ENCODE measurements at places on chromosomes 1 and 21.

- DNase-seq: no peak
These were observed 499.1 kb upstream of the TMPRSS15 start for GRCh38 chr21:18902660-18903059.

- no peak for DNase-seq
These were observed 59.9 kb downstream of the UBE2U start for GRCh38 chr1:64263335-64263734.

GRCh38 chr1:240652549-240652948, 40.6 kb upstream of the GREM2 start:
- DNase-seq: no peak

DNA sequence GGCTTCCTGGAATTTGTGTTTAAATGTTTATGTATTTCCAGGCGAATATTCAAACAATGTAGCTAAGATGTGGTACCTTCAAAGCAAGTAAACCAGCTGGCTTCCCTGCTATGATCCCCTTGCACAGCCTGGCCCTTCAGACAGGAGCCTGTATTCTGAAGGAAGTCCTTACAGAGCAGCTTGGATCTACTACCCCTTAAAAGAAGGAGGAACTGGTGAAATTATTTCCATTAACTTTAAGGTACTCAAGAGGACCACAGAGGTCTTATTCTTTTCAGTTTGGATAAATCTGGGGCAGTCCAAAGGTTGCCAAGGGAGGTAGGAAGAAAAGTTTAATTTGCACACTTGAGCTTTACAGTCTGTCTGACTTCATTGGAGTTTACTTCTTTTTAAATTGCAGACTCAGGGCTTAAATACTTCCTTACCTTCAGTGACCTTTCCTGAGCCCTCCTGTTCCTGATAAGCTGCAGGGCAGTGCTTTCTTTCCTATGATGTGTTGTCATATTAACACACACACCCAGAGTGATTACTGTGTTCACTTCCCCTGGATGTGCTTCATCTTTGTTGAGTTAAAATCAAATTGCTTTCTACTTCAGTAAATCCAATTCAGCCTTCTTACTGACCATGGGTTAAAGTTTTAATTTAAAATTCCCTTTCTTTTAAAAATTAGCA, 40.5 kb downstream of the DISC1 start:
- DNase-seq: no peak

- no peak for DNase-seq
These were observed 647.0 kb downstream of the PLPP3 start for GRCh38 chr1:55932402-55932801.

DNA sequence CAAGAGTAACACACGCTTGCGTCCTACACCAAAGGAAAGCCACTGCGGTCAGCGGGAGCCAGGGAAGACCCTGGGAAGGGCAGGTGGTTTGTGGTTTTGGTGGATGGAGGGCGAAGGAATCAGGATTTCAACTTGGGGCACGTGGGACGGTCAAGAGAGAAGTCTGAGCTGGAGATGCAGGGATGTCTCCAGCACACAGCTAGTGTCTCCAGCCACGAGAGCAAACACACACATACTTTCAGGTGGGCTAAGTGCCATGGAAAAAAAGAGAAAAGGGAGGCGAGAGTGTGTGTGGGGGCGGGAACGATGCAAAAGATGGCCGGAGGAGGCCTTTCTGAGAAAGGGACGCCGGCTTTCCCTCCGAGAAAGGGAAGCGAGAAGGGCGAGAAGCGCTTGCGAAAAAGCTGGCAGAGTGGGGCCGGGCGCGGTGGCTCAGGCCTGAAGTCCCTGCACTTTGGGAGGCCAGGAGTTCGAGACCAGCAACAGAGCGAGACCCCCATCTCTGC, 1.4 kb upstream of the SRRM1 start:
- no peak for DNase-seq

DNA sequence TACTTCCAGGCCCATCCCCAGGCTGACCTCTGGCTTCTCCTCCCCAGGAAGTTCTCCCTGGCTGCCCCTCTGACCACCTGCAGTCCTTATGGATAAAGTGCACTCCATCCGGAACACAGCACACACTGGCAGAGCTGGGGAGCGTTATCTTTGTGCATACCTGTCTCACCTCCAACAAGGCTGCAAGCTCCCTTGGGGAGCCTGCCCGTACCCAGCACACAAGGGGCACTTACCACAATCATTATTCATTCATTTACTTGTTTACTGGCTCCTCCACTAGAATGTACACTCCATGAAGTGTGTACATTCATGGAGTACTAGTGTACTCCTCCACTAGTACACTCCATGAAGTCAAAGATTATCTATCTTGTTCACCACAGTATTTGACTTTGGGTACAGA, 30.3 kb downstream of the GLIS1 start:
- DNase-seq: no peak

GRCh38 chr1:65247419-65248359, 61.7 kb upstream of the DNAJC6 start:
- DNase-seq: no peak

GRCh38 chr1:161185282-161185682, 8.0 kb upstream of the B4GALT3 start:
- no peak for DNase-seq

- no peak for DNase-seq
These were observed 26.8 kb downstream of the BCAS2 start for GRCh38 chr1:114554577-114554976.

DNA sequence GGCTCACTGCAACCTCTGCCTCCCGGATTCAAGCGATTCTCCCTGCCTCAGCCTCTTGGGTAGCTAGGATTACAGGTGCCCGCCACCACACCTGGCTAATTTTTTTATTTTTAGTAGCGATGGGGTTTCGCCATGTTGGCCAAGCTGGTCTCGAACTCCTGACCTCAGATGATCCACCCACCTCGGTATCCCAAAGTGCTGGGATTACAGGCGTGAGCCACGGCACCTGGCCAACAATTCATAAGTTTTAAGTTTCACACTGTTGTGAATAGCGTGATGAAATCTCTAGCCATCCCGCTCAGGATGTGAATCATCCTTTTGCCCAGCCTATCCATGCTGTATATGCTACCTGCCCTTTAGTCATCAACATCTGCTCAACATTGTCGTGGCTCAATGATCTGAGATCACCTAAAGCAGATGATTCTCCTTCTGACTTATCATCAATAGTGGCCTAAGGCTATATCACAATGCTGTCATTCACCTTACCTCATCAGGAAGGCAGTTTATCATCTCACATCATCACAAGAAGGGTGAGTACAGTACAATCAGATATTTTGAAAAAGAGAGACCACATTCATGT, 2.6 kb downstream of the PFDN2 start:
- DNase-seq: no peak

GRCh38 chr1:103177108-103177775, 68.9 kb upstream of the COL11A1 start:
- no peak for DNase-seq

- DNase-seq: no peak
These were observed 106.5 kb downstream of the PRDM16 start for GRCh38 chr1:3175486-3175885.

- DNase-seq: no peak
These were observed 61.5 kb downstream of the EIF4G3 start for GRCh38 chr1:21115098-21115760.

- no peak for DNase-seq
These were observed 129.3 kb downstream of the PRDM2 start for GRCh38 chr1:13829152-13829769.

- DNase-seq: no peak
These were observed 79.0 kb downstream of the RAVER2 start for GRCh38 chr1:64823691-64824476.

GRCh38 chr1:1114431-1114830, 1.5 kb downstream of the C1orf159 start:
- no peak for DNase-seq

- DNase-seq: no peak
These were observed 1.1 kb downstream of the LAMB3 start for GRCh38 chr1:209651138-209651587.
